ENCODE measurements at places on chromosomes 16 and 17.

GRCh38 chr16:67460168-67460567, 20.8 kb downstream of the ATP6V0D1 start:
- no peak for DNase-seq

- DNase-seq: no peak
Observed at GRCh38 chr16:49697631-49698452, 158.1 kb downstream of the ZNF423 start.

- no peak for DNase-seq
Observed at GRCh38 chr17:27569257-27569722, 61.7 kb upstream of the LGALS9 start.

GRCh38 chr17:28427371-28427770, 21.4 kb upstream of the SLC46A1 start:
- peak; percentile 25 for DNase-seq

GRCh38 chr16:84643180-84643583, 5.1 kb upstream of the KLHL36 start:
- DNase-seq: peak; percentile 96

DNA sequence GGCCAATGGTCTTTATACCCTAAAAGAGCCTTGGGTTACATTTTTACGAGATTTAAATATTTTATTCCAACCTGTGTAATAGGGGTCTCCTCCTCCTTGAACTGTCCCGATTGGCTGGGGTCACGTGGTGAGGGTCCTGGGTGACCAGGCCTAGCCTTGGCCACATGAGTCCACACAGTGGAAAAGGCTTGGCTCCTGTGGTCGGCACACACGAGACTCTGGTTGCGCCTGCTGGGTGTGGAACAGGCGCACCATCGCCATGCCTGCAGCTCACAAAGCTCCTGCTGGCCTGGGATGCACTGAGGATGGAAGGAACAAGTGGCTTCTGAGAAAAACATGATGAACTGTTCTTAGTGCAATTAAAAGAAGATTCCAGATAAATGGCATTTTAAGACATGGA, 103.9 kb upstream of the ZNF750 start:
- DNase-seq: no peak

GRCh38 chr16:14324581-14324980, 253.5 kb downstream of the MRTFB start:
- DNase-seq: peak; percentile 54

DNA sequence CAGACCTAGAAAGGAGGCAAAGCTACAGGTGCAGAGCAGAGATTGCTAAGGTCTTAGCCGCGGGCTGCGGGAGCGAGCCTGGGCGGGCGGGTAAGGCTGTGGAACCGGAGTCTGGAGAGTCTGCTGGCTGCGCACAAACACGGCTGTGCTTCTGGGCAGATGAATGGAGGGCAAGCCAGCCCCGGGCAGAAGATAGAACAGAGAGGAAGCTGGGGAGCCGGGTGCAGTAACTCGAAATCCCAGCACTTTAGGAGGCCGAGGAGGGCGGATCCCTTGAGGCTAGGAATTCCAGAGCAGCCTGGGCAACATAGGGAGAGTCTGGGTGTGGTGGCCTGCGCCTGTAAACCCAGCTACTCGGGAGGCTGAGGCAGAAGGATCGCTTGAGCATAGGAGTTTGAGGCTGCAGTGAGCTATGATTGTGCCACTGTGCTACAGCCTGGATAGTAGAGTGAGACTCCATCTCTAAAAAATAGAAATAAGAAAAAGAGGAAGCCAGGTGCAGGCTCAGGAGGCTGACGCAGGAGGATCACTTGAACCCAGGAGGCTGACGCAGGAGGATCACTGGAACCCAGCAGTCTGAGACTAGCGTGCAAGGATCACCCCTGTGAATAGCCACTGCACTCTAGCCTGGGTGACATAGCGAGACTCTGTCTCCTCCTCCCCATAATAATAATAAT, 56.3 kb downstream of the PITPNC1 start:
- DNase-seq: no peak

- DNase-seq: peak; percentile 78
Observed at GRCh38 chr17:65888649-65889048, 303.3 kb downstream of the CEP112 start.

DNA sequence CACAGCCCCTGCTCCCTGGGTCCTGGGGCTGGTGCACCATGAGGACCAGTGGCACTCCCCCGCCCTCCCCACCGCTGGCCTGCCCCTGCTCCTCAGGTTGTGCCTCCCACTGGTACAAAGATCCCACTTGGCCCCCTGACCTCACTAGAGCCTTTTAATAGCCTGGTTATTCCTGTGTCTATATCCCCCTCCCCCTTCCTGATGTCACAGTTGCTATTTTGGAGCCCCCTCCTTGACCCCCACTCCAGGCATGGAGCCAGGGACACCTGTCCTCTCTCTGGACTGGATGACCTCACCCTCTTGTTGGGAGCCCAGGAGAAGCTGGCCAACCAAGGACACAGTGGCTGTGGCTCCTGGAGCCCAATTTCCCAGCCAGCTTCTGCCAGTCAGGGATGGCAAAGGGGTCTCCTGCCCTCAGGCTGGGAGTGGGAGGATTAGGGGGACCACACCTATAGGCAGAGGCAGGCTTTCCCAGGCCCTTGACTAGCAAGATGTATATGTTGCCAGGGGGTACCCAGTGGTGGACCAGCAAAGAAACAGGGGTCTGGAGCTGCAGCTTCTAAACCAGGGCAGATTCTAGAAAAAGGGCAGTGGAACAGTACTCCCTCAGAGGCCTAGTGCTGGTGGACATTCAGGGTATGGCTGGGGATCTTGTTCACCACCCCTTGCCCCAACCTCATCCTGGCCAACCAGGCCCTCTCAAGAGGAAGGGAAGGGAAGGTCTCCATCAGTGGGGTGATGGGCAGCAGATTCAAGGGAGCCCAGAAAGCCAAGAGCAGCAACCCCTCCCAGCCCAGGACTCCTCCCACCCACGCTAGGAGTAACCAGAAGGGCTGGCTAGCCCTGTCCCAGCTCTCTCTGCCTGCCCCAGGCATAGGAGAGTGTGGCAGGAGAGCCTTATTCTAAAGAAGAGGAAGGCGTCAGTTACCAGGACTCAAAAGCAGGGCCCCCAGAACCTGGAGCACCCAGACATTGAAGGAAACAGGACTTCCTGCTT, 10.9 kb downstream of the HDAC5 start:
- no peak for DNase-seq

- no peak for DNase-seq
Observed at GRCh38 chr17:57518587-57519581, 226.2 kb downstream of the CCDC182 start.

- DNase-seq: peak; percentile 99
Observed at GRCh38 chr16:87457709-87458423, 35.0 kb downstream of the ZCCHC14 start.

All from AG10803 (cell line).